ENCODE measurements at places on chromosomes 5 and 9.

- no peak for DNase-seq
Observed at GRCh38 chr9:114719290-114719689, 37.3 kb upstream of the TEX48 start.

- no peak for DNase-seq
Observed at GRCh38 chr5:58002323-58002722, 457.6 kb downstream of the PLK2 start.

DNA sequence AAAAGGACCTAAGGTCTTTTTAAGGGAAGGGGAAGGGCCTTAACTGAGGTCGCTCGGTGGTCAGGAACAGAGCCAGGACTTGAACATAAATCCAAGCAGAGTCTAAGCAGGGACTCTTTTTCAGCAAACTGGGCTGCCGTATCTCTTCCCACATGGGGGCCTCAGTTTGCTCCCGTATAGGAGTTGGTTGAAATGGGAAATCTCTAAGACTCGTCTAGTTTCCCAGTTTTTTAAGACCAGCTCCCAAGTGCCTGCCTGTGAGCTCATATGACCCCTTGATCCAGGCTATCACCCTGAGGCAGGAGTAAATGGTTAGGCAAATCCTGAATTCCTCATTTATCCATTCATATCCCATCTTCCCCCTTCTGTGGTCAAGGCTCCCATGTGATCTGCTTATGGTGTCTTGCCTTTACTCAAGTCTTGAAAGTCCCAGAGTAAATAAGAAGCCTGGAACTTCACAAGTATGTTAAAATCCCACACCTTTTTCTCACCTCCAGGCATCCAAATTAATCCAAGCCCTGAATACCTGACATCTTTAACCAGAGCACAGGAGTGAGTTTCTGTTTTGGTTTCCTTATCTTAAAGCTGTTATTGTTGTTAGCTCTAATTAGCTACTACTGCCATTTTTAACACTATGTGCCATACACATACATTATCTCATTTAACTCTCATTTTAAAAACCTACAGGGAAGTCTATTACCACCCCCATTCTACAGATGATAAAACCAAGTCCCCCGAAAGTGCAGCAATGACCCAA is 3.0 kb downstream of the ARSI start:
- no peak for DNase-seq

- no peak for DNase-seq
Observed at GRCh38 chr9:115786321-115786720, 367.3 kb upstream of the PAPPA start.

- no peak for DNase-seq
Observed at GRCh38 chr9:17795744-17796143, 216.9 kb downstream of the SH3GL2 start.

DNA sequence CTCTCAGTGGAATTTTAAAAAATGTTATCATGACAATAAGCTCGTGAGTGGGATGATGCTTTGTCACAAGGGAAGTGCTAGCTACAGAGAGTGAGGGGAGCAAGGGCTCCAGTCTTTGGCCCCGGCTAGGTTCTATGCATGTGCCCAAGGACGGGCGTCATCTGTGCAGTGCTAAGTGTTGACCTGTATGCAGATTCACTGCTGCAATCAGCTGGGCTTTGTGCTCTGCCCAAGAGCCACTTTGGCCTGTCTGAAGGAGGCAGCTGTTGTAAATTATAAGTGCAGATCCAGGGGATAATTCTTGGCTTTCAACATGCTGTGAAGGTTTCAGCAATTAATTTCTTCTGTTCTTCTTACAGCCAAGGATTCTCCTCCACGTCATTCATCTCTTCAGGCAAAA is 268.6 kb downstream of the PSAT1 start:
- no peak for DNase-seq

GRCh38 chr9:96022445-96023051 is 147.1 kb downstream of the ERCC6L2 start:
- no peak for DNase-seq

DNA sequence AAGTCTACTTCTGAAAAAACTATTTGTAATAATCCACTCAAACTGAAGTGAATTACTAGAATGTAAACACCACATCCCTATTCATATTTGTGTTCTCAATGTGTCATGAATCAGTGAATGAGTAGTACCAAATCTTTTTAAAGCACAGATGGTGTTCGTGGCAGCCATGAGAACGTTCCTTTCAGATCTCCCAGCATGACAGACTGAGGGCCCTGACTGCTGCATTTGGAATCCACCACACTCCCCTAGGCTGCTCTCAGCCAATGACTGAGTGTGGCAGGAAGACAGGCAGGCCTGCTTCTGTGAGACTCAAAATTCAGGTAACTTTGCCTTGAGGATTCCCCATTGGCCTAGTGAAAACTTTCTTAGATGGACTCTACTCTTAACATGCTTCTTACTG is 10.9 kb upstream of the JMY start:
- DNase-seq, result no peak

GRCh38 chr5:54704825-54705224 is 187.3 kb downstream of the SNX18 start:
- no peak for DNase-seq

GRCh38 chr5:172935096-172935495 is 24.1 kb upstream of the RPL26L1 start:
- DNase-seq, result no peak

GRCh38 chr5:115961381-115962238 is 665 bp upstream of the LVRN start:
- DNase-seq, result no peak

GRCh38 chr9:37034938-37035647 is 1.0 kb upstream of the PAX5 start:
- no peak for DNase-seq

- DNase-seq, result no peak
Observed at GRCh38 chr5:14243766-14244165, 100.6 kb downstream of the TRIO start.

GRCh38 chr9:8850914-8851313 is 1051.3 kb upstream of the DMAC1 start:
- no peak for DNase-seq

DNA sequence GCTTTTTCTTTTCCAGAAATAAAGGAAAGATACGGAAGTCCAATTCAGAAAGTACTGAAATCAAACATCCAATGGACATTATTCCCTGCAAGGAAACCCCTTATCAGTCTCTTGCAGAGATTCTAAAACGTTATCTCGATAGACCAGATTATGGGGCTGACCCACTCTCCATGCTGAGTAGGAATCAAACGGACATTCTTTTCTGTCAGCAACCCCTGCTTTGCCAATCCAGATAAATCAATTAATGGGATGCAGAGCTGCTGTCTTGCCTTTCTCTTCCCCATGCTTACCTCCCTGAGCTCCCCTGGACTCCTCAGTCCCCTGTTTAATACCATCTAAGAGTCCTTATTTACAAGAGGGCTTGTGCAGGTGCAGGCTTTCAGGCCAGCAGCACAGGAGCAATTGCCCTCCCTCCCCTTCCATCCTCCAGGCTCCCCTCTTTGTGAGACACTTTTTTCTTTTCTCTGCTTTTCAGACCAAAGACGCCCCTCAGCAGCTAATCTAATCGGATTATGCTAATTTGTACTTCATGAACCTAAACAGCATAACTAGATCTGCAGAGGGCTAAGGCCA is 14.2 kb downstream of the TAL2 start:
- no peak for DNase-seq

- DNase-seq, result no peak
Observed at GRCh38 chr5:53923961-53924360, 363.5 kb downstream of the NDUFS4 start.

- no peak for DNase-seq
Observed at GRCh38 chr9:98856982-98857381, 49.5 kb downstream of the GALNT12 start.

DNA sequence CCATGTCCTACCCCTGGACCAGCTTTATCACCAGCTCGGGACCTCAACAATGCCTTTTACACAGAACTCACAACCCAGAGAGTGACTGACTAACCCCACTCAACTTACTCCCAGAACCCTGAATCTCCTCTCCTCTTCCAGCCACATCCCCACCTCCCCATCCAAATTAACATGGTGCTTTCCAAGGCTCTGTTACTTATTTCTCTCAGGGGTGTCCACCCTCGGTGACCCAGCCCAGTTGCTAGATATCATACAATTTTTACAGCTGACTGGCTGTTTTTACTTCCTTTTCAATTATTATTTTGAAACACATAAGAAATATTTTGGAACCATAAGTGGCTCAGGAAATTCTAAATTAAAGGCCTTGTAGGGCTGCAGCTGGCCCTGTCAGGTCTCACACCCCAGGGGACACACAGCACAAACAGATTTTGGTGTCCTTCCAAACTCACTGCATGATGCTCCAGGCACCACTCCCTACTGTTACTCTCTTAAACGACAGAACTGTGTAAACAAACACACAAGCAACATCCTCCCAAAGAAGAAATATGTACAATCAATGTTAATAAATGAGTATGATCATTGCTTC is 180.6 kb downstream of the ADAMTS12 start:
- DNase-seq, result no peak

- DNase-seq, result no peak
Observed at GRCh38 chr9:17632994-17633393, 54.1 kb downstream of the SH3GL2 start.

DNA sequence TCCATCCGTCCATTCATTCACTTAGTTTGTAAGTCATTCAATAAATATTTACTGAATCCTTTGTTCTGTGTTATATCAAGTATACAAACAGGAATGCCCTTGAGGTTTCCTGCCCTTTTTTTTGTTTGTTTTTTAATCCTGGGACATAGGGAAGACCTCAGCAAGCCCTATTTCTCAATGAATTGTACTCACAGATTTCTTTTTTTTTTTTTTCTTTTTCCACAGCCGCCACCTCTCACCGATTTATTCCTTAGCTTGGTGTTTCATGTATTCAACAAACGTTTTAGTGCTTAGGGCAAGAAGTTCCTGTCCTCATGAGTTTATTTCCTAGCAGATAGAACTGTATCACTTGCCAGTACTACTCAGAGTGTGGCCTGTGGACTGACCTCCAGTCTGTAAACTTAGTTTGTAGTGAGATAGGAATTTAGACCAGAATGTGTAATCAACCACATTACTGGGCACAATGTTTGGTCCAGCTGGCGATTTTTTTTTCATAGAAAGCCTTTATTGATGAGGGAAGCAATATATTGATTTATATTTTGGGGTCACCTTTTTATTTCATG is 35.4 kb upstream of the C5orf47 start:
- no peak for DNase-seq

DNA sequence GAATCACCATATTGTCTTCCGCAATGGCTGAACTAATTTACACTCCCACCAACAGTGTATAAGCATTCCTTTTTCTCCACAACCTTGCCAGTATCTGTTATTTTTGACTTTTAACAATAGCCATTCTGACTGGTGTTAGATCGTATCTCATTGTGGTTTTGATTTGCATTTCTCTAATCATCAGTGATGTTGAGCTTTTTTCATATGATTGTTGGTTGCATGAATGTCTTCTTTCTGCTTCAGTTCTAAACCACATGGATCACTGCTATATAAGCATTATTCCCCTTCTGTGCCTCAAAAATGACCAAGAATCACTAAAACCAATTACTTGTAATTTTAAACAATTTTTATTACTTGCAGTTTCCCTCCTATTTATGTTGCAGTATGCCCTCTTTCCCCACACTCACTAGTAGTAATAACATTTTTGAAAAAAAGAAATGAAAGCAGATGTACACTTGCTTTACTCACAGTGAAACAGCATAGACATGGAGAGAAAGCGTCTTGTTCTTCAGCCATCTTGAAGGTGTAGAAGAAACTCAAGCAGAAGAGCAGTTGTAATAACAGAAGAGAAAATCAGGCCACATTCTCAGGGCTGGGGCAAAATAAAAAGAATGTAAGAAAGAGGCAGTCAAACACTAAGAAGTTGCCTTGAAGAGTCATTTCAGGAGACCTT is 4.5 kb upstream of the TMEM252 start:
- no peak for DNase-seq

DNA sequence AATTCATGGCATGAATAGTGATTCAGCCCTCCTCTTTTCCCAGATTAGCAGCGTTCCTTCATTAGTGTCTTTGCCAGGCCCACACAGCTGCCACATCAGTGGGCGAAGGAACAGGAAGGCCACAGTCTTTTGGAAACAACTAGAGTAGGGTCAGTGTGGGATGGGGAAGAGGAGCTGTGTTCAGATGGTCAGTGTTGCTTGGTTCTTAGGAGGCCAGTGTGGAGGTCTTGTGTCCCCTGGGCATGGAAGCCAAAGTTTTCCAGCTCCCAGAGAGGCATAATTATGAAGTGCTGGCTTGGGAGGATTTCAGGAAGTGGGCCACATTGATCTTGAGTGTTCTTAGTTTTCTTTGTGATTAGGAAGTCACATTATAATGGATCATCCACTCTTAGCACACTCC is 269.6 kb downstream of the PSAT1 start:
- no peak for DNase-seq

- DNase-seq, result no peak
Observed at GRCh38 chr5:122402955-122403685, 91.1 kb downstream of the SNCAIP start.

Measured in stimulated activated naive CD4-positive, alpha-beta T cell treated with Interleukin-2 at 50 U/mL for 16 hours (primary cell).